A549 treated with RU486 at 1 μM for 4 hours (cell line): ENCODE measurements at places on chromosomes 16 and 17. TPM values are rescaled to one million over a fixed set of nuclear protein-coding genes. Genes with fewer than 3 reads are reported as not detected.

TOM1L1 gene
- total RNA-seq = 32.2 to 42.3 TPM (median 39.6 TPM) in 5 replicates

NUPR1 gene
- total RNA-seq = 10.7 to 28.8 TPM (median 16.5 TPM) in 5 replicates

KCNJ16 gene
- total RNA-seq = 0.03 to 0.21 TPM (median 0.10 TPM) in 5 replicates

CTRB1 gene
- total RNA-seq = not detected in 5 replicates

IRX3 gene
- 2.8 to 4.8 TPM (median 4.4 TPM) in 5 replicates for total RNA-seq

HSD11B2 gene
- total RNA-seq = 1.2 to 1.8 TPM (median 1.7 TPM) in 5 replicates

COQ7 gene
- total RNA-seq = 23.1 to 27.5 TPM (median 25.1 TPM) in 5 replicates

TXNDC17 gene
- 406 to 453 TPM (median 425 TPM) in 5 replicates for total RNA-seq

TMEM88 gene
- 0.31 to 1.5 TPM (median 0.71 TPM) in 5 replicates for total RNA-seq

KRTAP9-8 gene
- not detected in 5 replicates for total RNA-seq
